Stromal cell of bone marrow (primary cell): ENCODE measurements at places on chromosomes 3 and 15.

GRCh38 chr3:114057011-114057347 lies 442 bp downstream of the QTRT2 start:
- DNase-seq: no peak

DNA sequence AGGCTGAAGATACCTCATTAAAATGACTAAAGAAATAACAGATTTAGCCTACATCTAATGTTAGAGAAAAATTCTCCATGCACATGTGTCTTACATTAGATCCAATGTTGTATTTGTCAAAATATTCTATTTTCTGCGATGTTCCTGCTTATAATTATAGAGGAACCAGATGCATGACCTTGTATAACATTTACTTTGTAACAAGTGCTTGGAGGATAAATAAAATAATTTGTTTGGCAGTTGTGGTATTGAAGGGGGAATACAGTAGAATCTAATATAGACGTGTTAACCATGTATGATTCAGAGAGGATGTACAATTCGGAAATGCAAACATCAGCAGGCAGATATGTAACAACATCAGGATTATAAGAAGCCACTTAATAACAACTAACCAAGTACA lies 922.2 kb downstream of the TUSC7 start:
- DNase-seq: no peak

GRCh38 chr3:60935709-60936108 lies 315.5 kb downstream of the FHIT start:
- DNase-seq: peak; percentile 28

DNA sequence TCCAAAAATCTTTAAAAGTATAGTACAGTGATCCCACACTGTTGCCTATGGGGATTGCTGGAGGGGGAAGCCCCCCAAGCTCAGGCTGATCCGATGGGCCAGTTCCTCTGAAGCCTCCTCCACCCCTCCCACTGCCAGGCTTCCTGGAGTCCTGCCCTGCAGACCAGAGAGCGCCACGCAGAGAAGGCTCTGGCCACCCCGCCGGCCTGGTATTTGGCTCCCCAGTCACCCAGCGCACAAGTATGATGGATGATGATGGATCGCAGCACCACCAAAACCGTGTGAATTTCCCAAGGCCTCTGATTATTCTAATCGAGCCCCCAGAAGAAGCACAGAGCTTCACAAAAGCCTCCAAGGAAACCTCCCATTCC lies 259.0 kb downstream of the MECOM start:
- no peak for DNase-seq

- DNase-seq: no peak
Observed at GRCh38 chr3:133967992-133968892, 61.5 kb downstream of the SLCO2A1 start.

DNA sequence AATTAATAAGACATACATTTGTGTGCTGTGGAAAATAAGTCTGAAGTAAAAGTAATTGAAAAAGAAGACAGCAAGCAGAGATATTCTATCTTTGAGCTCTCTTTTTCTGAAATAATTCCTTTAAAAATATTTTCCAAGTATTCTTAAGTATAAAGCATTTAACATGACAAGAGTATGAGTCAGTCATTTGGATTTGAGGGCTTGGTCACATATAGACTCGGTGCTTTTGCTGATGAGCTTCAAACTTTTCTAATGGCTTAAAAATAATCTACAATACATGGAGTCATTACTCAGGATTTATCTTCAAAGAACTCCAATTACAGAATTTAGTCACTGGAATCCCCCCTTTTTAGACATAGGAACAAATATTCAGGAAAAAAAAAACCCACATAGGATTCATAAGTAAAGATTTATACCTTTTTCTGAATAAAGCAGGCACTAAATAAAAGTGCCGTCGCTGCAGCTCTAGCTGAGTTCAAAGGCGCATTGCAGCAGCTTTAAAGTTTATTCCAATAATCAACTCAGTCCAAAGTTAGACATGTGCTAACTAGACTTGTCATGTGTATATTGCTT lies 147.5 kb downstream of the CTNNB1 start:
- DNase-seq: no peak
